GM03348 (cell line): ENCODE measurements at places on chromosomes 4 and X.

DNA sequence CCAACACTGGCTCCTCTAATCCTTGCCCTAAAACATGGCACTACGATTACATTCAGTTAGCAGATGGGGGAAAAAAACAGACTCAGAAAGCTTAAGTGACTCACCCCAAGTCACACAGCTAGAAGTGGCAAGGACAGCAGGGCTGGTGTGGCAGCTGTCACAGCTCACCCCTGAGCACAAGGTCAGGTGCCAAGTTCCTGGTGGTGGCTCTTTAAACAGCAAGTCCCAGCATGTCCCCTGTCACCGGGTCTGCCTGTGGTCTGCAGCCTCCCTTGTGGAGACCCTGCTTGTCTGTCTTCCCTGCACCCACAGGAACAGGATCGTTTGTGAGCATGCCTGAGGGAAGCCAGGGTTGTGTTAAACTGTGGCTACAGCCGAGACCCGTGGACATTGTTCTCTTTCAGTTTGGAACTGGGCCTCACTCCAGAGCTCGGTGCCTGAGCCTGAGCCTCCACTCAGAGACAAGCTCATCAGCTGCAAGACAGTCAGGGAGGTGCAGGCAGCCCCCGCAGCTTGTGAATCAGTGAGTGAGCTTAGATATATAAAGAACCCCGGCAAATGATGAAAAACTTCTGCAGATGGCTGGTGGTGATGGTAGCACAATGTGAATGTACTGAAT lies 260.8 kb downstream of the BCOR start:
- no peak for DNase-seq

DNA sequence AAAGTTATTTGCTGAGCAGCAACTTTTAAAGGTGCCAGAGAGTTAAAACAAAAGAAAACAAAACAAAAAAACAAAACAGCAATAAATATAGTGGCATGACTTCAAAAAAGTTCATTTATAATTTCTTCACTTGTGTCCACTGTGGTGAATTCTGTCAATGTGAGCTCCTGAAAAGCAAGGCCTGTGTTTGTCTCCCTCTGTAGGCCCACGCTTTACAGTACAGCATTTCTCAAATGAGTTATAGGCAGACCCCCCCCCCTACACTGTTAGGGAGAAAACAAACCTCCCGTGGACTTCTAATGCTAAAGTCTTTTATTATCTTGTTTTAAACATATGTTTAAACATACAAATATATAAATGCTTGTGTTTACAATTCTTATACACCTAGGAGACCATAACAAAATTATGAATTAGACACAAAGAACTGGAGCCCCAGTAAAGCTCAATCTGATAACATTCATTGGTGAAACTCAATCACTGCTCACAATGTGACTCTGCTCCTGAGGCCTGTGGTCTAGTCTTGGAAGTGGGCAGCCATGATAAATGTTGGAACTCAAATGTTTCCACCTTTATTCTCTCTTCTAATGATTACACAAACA lies 47.0 kb upstream of the SCOC start:
- DNase-seq, result peak; percentile 70

DNA sequence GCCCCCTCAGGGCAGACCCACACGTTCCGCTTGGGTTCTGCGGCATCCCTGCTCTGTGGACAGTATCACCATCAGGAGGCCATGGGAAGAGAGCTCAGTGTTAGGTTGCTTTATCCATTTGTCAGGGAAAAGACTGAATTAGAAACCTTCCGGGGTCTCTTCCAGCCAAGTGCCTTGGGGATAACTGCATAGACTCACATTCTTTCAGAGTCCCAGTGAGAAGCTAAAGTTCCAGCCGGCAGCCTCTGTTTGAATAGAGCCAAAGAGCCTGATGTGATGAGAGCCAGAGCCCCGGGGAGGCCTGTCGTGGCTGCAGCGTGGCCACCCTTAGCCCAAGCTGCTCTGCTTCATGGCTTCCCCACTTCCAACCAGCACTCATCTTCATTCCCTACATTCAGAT lies 85.2 kb downstream of the FHDC1 start:
- DNase-seq, result no peak

DNA sequence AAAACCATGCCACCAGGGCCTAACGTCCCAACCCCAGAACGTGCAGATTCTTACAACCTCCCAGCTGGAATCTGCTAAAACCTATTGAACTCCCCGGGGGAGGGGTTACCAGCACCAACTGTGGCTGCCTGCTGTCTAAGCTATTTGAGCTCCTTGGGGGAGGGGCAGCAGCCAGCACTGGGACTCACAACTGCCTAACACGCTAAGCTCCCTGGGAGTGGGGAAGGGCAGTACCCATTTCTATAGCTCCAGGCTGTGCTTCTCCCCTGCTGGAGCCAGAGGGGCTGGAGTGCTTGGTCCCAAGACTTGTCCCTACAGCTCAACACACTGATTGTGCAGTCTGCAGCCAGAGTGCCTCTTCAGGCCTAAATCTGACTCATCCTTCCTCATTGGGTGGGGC lies 459.8 kb upstream of the FGF16 start:
- DNase-seq, result no peak

- no peak for DNase-seq
Observed at GRCh38 chrX:12719837-12720236, 71.4 kb upstream of the PRPS2 start.

DNA sequence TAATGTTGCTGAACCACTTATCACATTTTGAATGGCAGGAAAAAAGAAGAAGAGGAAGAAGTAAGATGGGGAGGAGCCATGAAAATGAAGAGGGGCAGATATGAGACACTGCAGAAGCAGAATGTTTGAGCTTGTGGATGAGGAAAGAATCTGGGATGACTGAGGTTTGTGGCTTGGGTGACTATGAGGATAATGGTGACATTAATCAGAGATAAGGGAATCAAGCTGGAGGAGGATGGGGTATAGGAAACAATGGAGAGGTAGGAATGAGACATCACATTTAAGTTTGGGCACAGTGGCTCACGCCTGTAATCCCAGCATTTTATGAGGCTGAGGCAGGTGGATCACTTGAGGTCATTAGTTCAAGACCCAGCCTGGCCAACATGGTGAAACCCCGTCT lies 19.1 kb upstream of the PHF8 start:
- no peak for DNase-seq

GRCh38 chrX:3346501-3347259 lies at the start of gene MXRA5:
MXRA5 (minus strand) TSS chrX:3346652; CDS start chrX:3343833, 2,819 bp downstream.
- DNase-seq, result peak; percentile 39

DNA sequence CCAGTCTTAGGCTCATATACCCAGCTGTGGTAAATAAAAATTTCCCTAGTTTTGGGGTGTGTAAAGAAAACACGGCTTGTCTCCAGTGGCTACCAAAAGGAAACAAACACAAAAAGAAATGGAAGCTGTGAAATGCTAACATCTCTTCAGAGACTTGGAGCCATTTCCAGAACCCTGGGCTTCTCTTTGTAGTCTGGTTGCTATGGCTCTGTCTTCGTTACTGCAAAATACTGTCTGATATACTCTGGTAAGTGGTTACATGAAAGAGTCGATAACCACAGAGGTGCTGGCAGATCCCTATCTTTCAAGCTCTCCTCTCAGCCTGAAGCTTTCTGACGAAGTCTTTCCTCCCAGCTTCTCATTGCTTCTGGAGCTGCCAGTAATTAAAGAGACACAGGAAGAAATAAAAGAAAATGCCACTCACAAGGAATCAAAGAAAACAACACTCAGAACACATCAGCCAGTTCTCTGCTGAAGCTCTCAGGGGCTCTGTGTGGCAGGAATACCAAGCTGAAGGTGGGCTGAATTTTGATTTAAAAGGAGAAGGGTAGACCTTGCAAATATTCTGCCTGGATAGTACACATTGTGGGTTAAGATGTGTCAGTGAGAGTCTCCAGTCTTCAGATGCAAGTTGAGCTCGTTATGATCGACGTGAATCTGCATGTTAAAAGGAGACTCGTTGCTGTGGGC lies 107.6 kb upstream of the FAM9C start:
- DNase-seq, result peak; percentile 19

DNA sequence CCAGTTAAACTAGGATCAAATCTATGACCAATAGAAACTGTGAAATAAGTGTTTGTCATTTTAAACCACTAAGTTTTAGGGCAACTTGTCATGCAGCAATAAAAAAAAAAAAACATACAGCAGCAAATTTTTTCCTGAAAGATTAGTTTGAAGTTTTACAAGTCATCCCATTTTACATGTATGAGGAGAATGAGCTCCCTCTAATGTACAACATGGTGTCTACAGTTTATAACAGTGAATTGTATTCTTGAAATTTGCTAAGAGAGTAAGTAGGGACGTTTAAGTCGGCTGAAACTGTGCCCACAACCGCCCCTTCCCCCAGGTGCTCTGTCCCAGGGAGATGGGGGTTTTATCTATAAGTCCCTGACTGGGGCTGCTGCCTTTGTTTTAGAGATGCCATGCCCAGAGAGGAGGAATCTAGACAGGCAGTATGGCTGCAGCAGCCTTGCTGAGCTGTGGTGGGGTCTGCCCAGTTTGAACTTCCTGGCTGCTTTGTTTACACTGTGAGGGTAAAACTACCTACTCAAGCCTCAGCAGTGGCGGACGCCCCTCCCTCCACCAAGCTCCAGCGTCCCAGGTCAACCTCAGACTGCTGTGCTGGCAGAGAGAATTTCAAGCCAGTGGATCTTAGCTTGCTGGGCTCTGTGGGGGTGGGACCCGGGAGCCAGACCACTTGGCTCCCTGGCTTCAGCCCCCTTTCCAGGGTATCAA lies 499.3 kb upstream of the CT83 start:
- peak; percentile 48 for DNase-seq

GRCh38 chr4:8760561-8760960 lies 111.1 kb downstream of the HMX1 start:
- DNase-seq, result no peak

DNA sequence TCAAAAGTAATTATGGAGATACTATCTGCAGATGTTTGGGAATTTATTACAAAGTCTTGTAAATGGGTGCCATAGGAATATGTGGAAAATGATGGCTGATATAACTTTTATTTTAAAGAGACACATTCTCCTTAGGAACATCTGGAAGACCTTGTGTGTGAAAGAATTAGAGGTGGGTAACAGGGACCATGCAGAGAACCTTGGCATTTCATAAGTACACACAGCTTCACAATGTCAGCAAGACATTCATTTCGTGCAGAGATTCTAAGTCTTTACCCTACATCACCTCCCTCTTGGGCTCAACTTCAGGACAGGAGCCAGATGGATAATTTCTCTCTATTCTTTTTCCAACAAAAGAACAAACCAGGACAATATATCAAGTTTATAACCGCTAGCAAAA lies 458.1 kb upstream of the INTU start:
- DNase-seq, result no peak

DNA sequence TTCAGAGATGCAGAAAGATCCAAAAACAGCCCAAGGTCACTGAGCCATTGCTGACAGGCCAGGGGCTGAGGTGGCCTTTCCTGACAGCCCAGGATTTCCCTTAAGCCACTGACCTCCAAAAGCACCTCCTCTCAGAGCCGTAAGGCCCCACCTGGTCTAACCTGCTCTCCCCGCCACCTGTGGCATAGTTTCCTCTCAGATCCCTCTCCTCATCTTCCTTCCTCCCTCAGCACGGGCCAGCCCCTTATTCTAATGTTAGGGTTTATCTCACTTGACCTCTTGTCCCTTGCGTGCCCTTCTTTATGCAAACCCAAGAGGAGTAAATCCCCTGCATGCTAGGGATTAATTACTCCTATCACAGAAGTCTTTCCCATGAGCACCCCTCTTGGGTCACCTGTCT lies 113.0 kb downstream of the RBM47 start:
- DNase-seq, result no peak

GRCh38 chr4:39732728-39733127 lies 34.8 kb downstream of the UBE2K start:
- peak; percentile 62 for DNase-seq

DNA sequence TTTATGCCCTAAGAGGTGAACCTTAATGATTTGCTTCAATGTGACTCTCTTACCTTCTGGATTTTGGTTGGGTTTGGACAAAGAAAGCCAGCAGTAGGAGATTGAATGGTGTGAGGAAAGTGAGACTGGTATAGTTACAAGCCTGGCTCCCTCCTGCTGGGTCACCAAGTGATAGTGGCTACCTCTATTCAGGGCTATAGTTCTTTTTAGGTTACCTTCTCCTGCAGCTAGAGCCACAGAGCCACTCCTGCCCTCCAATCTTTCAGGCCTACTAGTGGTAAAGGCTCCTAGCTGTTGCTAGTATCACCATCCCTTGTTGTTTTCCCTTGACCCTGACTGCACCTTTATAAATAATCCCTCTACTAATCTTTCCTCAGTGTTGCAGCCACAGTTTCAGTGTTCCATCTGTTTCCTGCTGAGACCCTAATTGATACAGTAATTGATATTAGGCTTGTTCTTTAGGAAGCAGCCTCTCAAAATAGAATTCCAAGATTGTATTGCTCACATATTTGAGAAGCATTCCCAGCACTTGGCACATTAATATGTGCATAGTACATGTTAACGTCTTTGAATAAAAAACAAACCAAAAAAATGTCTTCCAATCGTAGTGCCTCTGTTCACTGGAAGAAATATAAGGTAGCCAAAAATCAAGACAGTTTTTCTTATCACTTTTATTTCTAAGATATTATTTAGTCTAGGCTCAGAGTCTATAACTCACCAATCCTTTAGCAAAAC lies 82.3 kb downstream of the SRPX start:
- DNase-seq, result no peak

GRCh38 chrX:150507251-150507856 lies 61.1 kb upstream of the MTM1 start:
- DNase-seq, result peak; percentile 37

DNA sequence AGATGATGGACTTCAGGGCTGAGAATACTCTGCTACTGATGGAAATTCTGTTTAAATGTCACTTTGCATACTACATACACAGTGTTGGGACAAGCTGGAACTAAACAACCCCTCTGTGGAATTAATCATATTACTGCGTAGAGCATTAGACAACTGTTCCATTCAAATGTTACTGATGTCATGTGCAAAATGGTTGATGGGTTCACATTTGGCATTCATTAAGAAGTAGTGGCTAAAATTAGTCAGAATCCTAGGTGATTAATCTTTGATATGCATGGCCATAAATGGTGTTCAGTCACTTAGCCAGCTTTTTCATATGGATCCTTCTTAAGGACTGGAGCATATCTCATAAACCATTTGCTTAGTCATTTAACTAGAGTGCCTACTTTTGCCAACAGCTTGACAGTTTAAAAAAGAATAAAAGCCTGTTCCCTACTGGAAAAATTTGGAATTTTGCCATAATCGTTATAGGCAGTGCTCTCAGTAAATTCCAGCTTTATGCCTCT lies 105.2 kb downstream of the RNF150 start:
- DNase-seq, result peak; percentile 53

DNA sequence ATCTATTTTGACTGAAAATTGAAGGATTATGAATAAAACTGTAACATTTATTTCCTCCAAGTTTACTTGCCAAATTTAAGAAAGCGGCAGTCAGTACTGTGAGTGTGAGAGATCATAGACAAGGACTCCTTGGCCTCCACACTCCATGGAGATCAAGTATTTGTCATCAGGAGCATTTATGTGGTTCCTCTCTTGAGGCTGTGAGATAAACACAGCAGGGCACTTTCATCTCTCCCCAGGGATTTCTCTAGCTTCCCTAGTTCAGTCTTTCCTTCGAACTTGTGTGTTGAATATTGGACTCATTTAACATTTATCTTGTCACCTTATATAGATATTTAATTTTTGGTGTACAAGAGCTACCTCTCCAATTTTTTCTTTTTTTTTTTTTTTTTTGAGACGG lies 40.8 kb downstream of the PDE5A start:
- DNase-seq, result no peak
